Frontal cortex (tissue), 4 donors: ENCODE measurements at places on chromosomes 2 and 18.
A peak's percentile ranks its signal among the peaks of the same experiment; 100 is the strongest.

DNA sequence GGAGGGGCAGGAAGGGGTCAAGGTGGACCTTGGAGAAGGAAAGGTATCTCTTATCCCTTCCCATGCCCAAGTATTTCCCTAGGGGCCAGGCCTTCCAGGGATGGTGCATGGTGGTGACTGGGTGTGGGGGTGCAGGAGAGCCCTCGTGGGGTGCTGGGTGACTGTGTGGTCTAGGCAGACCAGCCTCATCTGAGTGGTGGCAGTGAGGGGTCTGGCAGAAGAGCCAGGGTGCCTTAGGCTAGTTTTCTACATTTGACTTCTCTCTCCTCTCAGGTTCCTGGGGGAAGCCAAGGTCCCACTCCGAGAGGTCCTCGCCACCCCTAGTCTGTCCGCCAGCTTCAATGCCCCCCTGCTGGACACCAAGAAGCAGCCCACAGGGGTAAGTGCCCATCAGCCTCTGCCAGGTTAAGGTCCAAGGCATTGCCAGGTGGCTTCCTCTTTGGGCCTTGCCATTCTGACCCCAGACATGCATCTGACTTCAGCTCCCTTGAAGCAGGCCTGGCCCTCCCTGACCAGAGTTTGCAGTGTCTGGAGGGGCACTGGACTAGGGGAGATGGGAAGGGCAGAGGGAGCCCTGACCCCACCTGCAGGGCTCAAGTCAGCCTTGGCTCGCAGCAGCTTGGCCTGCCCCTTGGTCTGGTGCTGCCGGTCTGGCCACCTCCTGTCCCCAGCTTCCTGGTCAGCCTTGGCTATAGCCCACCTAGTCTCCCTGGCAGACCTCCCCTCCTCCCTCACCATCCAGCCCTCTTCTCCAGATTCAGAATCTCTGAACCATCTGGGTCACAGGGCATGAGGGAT lies 49.8 kb downstream of the DYSF start:
- DNase-seq = no peak

DNA sequence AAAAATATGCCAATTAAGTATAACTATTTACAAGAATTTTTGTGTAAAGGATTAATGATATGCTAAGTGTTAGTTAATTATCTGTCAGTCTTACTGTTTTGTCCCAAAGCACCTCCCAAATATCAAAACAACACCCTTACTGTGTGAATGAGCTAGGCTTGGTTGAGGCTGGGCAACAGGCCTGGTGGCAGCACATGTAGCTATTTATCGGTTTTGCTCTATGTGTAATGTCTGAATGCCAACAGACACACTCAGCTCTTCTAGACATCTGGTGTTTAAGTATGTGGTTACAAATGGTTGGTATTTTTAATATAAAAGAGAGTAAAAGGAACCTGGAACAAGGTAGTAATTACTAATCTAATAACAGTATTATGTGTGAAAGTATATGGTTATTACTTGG lies 175.3 kb downstream of the RAB3GAP1 start:
- no peak for DNase-seq

- DNase-seq = no peak
Measured at GRCh38 chr2:12637754-12638153, 79.0 kb upstream of the TRIB2 start.

- no peak for DNase-seq
Measured at GRCh38 chr18:34606851-34607250, 103.2 kb upstream of the DTNA start.

DNA sequence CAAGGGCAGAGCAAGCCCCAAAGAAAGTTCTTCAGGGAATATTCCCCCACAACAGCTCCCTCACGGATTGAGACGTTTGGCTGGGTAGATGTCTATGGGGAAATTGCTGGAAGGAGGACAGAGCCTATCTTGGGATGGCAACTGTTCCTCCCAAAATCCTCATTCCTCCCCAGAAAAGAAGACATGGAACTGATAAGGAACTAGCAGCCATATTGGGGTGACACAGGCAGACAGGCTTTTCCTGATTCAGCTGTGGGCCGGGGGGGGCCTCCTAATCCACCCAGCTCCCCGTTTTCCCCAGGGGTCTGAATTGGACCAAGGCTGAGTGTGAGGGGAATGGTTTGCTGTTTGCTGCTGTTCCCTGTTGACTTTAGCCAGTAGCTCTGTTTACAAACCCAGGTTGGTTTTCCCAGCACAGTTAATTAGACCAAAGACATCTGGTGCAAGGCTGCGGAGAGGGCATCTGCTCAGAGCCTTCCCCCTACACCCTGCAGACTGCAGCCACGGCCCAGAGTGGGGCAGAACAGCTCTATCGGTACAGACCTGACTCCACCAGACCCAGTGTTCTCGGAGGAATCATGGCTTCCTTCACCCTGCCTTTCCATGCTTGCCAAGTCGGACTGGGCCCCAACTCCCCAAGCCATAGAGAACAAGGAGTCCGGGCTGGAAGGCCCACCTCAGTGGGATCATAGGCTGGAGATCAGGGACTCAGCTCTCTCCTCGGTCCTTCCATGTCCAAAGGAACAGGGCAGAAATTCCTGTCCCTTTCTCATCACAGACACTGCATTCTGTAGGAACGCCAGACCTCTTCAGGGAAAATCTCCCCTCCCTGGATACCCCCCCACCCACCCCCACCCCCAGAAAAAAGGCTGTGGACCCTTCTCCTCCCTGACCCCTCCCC lies 1.7 kb upstream of the PKDCC start:
- no peak for DNase-seq

DNA sequence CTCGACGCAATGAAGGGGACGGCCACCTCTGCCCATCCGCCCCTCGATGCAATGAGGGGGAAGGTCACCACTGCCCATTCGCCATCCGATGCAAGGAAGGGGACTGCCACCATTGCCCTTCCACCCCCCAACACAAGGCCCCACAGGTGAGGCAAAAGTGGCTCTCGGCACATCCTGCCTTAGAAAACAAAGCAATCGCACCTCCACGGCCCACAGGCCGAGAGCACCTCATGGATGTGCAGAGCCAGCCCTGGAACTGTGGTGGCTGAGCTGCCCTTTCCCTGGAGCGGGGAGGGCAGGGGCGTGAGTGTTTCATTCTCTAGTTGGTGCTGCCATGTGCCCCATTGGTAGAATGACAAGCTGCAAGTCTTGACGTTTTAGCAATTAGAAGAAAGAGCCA lies 320.6 kb upstream of the SALL3 start:
- no peak for DNase-seq

DNA sequence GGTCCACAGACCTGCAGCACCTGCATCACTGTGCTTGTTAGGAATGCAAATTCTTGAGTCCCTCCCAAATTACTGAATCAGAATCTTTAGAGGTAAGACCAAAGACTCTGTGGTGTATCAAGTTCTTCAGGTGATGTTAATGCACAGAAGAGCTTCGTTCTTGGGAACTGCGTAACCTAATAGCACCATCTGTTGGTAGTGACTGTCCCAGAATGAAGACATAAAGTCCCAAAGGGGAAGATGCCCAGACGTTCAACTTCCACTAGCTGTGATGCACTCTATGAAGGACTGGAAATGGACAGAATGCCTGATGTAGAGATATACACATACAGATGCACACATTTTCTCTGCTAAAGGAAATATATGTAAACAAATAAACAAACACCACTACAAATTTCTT lies 576.0 kb downstream of the LRP1B start:
- peak; percentile 6 for DNase-seq

DNA sequence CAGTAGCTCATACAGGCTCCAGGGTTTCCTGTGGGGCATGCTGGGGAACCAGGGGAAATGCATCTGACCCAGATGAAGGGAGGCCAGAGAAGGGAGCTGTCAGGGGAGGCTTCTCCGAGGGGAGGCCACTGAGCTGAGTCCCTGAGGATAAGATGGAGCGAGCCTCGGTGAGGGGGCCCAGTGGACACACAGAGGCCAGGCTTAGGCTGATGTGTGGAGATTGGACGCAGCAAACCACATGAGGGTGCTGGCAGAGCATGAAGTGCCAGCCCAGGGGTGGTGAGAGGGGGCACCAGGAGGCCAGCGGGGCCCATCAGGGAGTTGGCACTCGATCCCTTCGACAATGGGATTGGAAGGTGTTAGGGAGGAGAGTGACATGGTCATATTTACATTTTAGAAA lies 235.0 kb downstream of the KLHL29 start:
- DNase-seq = no peak

- DNase-seq = no peak
Measured at GRCh38 chr2:106566050-106566449, 78.9 kb downstream of the CD8B2 start.

DNA sequence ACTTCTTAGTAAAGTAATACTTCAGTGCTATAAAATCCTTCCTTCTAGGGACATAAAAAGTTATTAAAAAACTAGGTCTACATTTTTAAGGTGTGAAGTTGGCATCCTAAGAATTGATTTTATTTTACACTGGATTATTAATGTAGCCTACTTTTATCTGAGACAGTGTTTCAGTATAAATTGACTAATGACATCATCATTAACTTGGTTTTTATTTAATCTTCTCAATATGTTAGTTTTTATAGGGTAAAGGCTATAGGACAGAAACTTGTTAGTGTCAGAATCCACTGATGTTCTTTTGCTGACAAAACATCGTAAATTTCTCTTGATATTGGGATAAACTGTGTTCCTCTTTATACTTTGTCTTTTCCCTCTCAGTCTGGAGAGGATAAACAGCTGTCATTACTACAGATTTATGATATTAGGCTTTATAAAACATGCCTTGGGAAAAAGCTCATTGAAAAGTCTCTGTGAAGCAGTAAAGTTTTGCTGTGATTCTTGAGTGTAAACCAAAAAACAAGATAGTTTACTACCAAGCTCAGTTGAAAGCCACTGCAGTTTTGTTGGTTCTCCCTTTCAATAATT lies 569.9 kb downstream of the EPHA4 start:
- no peak for DNase-seq

GRCh38 chr2:48496849-48497248 lies 33.1 kb upstream of the STON1 start:
- no peak for DNase-seq

DNA sequence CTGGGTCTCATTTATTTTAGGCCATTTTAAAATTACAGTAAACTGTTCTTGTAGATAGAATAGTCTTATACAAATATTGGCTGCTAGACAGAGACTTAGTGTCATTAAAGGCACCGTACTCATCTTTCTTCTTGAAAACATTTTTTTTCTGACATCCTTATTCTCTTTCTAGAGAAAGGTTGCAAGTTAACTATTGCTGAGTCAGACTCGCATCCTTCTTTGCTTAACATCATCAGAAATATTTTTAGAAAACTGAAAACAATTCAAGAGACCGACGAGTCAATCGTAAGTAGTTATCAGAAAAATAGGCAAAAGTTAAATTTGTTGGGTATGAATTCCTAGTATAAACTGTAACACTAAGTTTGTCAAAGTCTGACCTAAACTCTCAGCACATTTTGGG lies 72.2 kb downstream of the HNMT start:
- no peak for DNase-seq

- DNase-seq = no peak
Measured at GRCh38 chr2:101502095-101502494, 27.2 kb upstream of the RFX8 start.

DNA sequence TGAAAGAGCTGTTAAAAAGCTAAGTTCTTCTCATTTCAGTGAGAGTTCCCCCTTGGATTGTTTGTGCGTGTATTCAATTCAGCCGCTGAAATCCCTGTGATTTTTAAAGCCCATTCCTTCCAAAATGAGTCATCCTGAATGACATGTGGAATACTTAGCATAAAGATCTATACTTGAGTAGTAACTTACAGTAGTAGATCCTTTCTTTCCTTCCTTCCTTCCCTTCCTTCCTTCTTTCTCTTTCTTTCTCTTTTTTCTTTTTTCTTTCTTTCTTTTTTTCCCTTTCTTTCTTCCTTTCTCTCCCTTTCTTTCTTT lies 18.2 kb upstream of the SOX11 start:
- no peak for DNase-seq

DNA sequence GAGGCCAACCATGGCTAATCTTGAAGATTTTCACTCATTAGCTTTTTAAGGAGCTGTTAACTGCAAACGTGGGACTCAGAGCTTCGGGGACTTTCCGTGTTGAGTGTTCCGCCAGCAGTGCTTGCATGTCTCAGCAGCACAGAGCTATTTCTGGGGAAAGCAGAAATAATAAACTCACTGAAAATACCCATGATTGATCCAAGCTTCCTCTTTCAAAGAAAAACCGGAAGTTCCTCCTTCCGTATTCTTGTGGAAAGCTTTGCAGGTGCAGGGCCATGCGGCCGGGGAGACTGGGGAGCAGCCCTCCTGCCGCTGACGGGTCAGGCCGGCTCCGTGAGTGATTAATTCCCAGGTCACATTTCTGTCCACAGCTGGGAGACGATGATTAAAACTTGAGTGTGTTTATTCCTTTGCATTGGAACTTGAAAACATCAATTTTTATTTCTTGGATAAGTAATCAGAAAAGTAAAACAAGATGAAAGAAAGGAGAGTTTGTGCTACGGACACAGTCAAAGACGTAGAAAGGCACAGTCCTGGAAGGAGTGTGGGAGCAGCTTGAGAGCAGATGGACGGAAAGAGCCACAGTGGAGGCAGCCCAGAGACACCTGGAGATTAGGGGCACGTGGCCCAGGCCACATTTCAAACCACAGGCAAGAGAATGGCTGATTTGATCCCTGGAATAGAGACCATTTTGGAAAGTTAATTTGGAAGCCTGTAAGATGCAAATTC lies 54.2 kb upstream of the CTDP1 start:
- no peak for DNase-seq

DNA sequence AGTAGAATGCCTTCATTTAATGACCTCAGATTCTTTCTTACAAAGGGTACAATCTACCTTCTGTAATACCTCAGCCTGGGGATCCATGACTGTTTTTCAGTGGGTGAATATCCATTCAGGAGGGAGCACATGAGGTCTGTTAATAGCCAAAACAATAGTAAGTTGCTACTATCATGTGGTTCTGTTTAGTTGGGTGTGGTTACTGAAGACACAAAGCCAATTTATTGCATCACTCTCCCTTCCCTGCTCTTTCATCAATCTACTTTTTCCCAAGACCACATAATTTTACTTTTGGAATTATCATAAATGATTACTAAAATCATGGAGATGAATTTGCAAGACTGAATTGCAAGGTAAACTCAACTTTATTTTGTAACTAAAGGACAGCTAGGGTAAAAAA lies 254.2 kb downstream of the GALNT13 start:
- no peak for DNase-seq

- DNase-seq = no peak
Measured at GRCh38 chr18:36634573-36635216, 194.1 kb downstream of the TPGS2 start.

GRCh38 chr18:9946831-9947230 lies 33.0 kb downstream of the VAPA start:
- DNase-seq = no peak

DNA sequence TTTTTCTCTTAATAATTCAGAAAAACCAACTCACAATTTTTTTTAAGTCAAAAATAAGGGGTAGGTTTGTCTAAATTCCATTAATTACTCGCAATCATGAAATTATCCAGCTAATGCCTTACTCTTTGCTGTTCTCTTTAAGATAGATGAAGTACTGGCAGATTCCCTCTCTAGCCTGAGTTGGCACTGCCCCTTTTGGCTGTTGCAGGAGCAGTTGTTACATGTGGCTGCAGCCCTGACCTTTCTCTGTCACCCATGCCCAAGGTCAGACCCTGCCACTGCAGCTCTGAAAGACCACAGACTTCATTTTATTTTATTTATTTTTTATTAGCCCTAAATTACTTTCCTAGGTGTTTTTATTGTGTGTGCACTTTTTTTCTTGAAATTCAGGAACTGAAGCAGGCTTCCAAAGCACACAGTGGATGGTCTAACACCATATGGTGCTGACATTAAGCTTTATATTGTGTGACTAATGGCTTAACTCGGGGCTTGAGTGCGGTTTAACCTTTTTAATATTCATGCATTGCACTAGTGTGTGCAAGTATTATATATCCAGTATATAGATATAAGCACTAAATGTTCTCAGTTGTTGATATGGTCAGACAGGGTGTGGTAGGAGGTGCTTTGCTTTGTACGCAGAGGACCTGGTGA lies 313.0 kb downstream of the CDH2 start:
- no peak for DNase-seq
